ENCODE measurements at places on chromosomes 12 and 14.

DNA sequence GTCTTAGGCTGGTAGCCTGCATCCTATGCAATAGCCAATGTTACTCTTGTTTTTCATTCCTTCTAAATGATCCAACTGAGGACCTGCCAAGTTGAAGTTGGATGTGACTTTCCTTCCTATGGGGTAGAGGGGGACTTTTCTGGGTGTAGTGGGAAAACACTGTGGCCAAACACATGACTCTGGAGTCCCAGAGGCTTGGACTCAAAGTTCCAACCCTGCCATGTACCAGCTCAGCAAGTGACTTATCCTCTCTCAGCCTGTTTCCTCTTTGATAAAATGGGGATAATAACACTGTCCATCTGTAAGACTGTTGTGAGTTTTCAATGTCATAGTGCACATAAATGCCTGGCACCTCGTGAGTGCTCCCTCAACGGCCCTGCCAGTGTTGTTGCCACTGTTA, 97.0 kb downstream of the ZFP36L1 start:
- DNase-seq, result no peak

DNA sequence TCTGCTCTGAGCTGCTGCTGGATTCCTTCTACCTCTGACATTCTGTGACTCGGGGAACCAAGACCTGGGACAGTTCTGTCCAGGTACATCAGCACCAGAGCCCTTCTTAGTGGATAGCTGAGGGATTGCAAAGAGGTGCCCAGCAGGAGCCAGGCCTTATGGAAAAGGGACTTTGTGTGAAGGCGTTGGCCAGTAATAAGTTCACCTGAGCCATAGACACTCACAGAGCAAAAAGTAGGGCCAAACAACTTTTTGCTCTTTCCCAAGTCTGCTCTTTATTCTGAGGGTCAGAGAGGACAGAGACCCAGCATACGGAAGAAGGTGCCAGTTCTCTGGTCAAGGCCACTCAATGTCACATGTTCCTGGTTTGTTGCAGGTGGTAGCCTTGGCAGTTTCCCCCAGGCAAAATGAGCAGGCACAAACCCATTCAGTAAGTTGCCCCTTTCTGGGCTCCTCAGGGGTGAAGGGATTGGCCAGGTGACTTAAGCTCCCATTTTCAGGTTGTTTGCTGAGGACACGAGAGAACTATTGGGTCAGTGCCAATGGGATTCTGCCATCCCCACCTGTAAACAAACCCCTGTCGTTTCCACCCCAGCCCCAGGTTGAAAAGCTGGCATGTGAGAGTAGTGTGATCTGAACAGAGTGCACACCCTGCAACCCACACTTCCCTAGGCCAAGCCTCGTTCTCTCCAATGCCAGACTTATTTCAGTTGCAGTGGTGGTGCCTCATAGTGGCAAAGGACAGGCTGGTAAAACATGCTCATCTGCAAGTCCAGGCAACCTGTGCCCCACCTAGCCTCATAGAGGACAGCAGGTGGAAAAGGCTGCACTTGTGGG, 150.3 kb downstream of the SMOC1 start:
- DNase-seq, result no peak

GRCh38 chr14:95463171-95463901, 53.1 kb downstream of the SYNE3 start:
- DNase-seq, result no peak

DNA sequence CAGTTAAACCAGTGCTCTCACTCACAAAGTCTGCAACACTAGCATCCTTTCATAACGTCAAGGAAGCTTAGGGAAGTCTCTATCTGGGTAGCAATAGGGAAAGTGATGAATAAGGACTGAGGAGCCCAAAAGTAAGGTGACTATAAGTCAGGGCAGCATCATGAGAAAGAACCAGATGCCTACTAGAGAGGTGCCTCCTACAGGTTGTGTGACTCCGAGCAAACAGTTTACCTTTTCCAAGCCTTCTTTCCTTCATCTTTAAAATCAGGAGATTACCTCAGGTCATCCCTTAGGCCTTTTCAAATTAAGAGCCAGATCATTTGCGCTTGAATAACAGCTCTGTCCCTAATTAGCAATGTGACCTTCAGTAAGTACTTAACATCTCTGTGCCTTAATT, 40.2 kb downstream of the RTN1 start:
- DNase-seq, result no peak

DNA sequence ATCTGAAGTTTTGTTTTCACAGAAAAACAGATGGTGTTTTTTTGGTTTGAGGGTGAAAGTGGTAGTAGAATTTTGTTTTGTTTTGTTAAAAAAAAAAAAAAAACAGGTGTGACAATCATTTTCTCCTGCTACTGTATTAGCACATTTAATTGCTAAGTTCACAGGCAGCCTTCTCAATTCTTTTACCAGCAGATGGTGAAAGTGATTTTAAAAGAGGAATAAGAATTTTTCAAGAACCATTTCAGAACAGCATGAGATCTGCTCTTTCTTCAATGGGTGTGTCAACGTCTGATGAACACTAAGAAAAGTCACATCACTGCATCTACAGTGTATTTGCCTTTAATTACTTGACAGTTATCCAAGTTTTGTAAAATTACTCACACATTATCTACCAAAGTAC, 303.7 kb upstream of the USP15 start:
- no peak for DNase-seq

- DNase-seq, result no peak
Observed at GRCh38 chr12:114671066-114671442, 12.9 kb downstream of the TBX3 start.

GRCh38 chr12:70049596-70050360, 193.5 kb upstream of the CNOT2 start:
- peak; percentile 97 for DNase-seq

DNA sequence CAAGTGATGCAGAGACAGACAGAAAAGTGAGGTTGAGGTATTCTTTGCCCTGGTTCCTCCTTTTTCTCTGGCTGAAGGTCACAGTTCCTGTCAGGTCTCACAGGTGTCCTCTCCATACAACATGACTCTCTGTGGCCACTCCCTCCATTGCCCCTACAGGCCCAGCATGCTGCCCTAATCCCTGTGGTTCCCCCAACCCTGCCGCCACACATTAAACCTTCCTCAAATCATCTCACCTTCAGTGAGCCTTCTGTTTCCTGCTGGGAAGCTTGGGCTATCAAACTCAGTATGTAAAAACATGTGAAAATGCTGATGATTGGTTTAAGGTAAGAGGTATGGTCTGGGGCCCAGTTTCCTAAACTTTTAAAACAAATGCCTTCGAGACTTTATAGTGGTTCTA, 159.0 kb upstream of the E2F7 start:
- no peak for DNase-seq

GRCh38 chr14:104478656-104479055, 100.9 kb upstream of the C14orf180 start:
- no peak for DNase-seq

DNA sequence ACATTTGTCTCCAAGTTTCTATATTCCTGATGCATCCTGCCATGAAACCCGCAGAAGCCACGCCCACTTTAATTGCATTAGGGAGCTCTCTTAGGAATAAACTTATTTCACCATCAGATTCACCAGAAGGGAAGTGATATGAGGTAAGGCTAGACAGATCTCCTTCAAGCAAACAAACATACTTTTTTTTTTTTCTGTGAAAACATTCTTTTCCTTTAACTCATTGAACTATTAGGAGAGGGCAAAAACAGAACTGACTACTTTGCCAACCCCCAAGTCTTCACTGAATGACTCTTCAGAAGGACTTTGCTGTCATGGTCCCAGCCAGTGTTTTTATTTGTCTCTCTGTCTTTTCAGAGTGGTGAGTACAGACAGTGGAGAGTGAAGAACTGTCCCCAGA, 48.4 kb downstream of the GTF2A1 start:
- no peak for DNase-seq

DNA sequence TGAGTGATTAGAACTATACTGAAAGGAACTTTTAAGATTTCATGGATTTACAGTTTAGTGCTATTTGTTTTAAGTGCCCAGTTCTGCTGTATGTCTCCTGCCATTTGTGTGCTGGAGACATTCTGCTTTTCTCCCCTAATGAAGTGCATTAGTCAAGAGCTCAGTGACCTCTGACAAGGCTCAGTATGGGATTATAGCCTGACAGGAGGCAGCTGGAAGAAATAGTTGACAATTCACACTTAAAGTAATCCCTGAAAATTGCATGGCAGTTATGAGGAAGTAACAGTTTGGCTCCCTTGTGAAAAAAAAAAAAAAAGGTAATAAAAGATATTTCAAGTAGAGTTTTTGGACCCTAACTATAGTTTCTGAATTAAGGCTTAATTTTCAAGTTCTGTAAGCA, 70.3 kb downstream of the ALX1 start:
- DNase-seq, result no peak

DNA sequence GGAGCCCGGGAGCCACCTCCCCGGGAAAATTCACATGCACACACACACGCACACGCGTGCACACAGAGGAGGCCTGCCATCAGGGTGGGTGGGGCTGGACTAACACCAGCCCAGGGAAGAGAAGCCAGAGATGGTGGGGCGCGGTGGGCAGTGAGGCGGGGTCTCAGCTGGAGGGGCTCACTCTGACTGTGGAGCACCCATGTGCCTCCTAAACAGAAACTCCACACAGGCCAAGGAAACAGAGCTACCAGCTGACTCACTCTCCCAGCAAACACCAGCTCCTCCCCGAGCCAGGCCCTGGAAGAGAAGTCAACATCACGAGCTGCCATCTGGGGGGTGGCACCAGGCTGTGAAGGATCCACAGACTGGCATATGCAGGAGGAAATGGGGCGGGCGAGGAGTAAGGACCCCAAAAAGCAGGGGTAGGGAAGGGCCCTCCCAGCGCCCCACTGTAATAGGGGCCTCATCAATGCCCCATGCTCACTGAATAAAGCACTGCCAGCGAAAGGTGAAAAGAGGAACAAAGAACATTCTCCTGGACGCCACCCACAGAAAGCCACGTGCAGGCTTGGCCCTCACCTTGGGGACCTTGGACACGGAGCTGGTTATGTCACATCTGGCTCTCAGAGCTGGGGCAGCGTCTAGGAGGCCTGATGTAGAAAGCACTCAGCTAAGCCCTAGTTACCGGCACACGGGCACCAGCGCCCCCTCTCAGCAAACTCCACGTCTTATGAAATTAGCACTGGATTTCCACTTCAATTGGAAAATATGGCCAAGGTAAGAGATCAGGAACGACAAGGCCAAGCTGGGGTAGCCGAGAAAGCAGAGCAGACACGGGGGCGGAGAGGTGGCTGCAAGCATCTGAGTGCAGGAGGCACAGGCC, 8.4 kb upstream of the INF2 start:
- DNase-seq, result peak; percentile 79

DNA sequence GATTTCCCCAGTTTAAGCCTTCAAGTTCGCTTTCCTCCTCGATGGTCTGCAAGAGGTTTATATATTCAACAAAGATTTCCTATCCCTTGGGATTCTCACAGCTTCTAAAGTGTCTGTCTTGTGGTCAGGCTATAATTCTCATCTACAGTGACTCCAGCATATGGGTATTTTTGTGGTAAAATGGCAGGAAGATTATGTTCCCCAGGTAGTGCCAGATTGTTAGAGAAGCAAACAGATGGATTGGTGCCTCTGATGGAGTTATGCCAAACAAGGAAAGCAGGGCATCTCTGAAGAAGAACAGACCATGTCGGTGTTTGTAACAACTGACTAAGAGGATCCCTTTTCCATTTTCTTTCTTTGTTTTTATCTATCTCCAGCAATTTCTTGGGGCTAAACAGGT, 5.5 kb upstream of the CCDC175 start:
- DNase-seq, result no peak

- DNase-seq, result no peak
Observed at GRCh38 chr14:39322807-39323206, 89.1 kb downstream of the MIA2 start.

- no peak for DNase-seq
Observed at GRCh38 chr14:74628418-74628817, 16.4 kb upstream of the LTBP2 start.

- DNase-seq, result no peak
Observed at GRCh38 chr12:19792028-19792427, 352.7 kb downstream of the AEBP2 start.

GRCh38 chr12:111267144-111267543, 101.8 kb downstream of the PHETA1 start:
- no peak for DNase-seq

- DNase-seq, result no peak
Observed at GRCh38 chr12:52691841-52692150, 11.5 kb downstream of the KRT77 start.

DNA sequence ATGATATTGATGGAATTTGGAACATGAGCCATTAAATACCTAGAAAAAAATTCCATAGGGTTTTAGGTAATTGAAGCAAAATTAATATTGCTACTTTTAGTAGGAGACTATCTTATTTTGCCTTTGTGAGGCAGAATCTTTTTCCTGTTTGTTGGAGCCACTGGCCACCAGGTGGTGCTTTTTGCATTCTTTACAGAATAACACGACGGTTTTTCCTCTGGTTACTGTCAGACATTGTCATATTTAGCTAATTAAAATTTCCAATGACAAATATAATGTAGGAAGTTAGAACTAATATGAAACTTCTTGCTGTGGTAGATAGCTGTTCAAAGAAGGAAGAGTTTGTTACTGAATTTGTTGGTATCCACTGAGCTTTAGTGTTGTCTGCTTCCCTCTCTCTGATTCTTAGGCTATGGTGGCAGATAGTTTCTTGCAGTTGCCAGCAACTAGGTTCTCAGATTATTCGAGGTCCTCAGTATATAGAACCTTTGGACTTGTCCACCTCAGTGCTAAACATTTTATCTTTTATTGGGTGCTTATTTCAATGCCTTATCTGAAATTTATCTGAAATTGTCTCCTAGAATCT, 25.7 kb downstream of the RAB21 start:
- DNase-seq, result peak; percentile 68

DNA sequence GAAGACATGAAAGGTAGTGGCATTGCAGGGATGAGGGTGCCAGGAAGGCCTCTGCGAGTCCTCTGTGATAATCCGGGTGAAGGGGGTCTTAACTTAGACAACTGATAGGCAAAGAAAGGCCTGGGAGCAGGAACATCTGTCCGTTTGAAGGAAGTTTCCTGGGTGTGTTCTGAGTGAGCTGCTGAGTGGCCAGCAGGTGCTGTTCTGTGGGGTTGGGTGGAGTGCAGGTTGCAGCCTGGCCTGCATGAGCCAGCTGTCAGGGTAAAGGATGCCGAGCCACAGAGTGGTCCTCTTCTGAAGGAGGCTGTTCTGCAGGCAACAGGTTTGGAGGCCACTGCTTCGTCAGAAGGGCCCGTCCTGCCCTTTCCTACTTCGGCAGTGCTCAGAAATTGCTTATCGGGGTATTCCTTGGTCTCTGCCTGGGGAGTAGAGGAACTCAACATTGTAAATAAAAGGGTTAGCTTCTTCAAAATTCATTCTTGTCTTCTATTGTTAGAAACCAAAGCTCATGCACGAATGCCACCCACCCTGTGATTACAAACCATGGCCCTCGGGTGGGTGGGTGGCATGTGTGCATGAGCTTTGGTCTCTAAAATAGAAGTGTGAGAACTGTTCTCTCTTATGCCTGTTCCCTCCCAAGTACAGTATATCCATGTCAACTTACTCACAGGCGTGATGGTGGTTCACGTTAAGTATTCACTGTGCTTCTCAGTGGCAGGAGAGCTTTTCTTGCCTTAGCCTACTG, 118.9 kb downstream of the CHST11 start:
- DNase-seq, result no peak

- DNase-seq, result no peak
Observed at GRCh38 chr14:97077253-97077653, 280.1 kb downstream of the VRK1 start.

GRCh38 chr14:67268426-67269150, 27.4 kb downstream of the PALS1 start:
- DNase-seq, result no peak
